ENCODE measurements at places on chromosomes 2 and 18.

GRCh38 chr2:138985881-138986280, 205.7 kb upstream of the NXPH2 start:
- DNase-seq = no peak

DNA sequence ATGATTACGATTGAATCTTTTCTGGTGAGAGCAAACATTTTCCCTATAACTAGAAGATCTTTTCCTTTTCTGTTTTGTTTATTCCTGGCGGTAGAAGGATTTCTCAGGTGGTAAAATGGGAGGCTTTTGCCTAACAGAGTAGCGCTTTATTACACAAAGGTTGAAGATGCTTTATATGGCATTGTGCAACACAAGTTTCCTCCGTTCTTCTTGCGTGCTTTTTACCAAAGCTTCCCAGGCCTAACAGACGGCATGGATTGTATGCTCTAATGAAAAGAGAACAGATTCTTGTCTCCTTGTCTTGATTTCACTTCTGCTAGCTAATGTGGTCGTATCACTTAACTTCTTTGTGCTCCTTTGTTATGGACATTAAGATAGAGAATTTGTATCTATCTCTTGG, 43.8 kb downstream of the MYO1B start:
- DNase-seq = no peak

DNA sequence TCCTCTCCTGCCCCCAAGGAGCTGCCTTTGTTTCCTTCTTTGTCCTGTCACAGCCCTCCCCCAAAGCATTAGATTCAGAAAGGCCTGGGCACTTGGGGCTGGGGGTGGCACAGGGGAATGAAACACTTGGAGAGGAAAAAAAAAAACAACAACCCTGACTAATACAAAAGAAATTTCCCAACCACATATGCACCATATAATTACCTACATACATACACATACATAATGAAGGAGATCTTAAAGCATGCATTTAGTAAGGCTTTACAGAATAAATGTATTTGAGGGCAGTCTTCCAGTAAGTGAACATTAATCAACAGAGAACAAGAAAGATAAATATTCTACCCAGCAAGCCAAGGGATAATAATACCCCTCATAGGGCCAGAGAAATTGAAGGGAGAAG, 70.0 kb upstream of the PPP1CB start:
- DNase-seq = no peak

GRCh38 chr2:205628422-205628821, 53.9 kb upstream of the NRP2 start:
- DNase-seq = no peak

DNA sequence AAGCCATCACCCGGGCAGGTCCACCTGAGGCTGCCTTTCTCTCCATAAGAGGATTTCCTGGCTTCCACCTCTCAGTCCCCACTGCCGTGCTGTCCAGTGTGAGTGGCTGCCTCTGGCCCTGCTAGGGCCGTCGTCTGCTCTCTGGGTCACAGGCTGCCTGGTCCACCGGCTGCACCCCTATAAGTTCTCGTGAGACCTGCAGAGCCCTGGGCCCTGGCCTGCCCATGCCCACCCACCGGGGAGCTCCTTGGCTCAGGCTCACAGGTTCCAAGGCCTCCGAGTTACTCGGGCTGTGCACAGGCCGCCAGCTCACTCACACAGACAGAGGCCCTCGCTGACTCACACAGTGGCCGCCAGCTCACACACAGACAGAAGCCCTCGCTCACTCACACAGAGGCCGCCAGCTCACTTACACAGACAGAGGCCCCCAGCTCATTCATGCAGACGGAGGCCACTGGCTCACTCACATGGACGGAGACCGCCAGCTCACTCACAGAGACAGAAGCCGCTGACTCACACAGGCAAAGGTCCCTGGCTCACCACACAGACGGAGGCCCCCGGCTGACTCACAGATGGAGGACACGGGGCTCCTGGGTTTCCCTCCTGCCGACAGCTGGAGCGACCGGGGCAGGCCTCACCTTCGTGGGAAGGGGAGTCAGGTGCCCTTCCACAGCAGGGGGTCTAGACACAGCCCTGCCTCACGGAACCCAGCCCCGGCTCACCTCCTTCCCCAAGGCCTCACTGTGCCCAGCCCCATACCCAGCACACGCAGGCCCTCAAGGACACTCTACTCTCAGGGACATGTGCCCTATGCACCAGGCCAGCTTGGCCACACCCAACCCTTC, 334.1 kb upstream of the MYT1L start:
- no peak for DNase-seq

DNA sequence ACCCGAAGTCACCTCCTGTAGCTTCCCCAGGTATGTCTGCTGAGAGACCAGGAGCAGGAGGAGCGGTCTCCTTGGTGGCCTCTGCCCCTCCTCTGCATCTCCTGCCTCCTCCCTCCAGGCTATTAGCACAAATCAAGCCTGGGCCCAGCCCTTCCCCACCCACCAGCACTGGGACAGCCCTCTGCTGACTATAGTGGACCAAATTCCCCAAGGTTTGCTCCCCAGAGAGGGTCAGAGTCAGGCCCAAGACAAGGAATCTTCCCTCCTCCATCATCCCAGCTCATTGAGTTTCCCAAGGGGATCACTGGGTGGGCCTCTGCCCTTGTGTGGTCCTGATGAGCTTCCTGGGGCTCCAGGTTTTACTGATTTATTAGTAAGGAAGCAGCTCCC, 62.1 kb downstream of the EMILIN2 start:
- DNase-seq = no peak

- peak; percentile 73 for DNase-seq
Observed at GRCh38 chr2:176128172-176128981, 1.1 kb upstream of the HOXD8 start.

DNA sequence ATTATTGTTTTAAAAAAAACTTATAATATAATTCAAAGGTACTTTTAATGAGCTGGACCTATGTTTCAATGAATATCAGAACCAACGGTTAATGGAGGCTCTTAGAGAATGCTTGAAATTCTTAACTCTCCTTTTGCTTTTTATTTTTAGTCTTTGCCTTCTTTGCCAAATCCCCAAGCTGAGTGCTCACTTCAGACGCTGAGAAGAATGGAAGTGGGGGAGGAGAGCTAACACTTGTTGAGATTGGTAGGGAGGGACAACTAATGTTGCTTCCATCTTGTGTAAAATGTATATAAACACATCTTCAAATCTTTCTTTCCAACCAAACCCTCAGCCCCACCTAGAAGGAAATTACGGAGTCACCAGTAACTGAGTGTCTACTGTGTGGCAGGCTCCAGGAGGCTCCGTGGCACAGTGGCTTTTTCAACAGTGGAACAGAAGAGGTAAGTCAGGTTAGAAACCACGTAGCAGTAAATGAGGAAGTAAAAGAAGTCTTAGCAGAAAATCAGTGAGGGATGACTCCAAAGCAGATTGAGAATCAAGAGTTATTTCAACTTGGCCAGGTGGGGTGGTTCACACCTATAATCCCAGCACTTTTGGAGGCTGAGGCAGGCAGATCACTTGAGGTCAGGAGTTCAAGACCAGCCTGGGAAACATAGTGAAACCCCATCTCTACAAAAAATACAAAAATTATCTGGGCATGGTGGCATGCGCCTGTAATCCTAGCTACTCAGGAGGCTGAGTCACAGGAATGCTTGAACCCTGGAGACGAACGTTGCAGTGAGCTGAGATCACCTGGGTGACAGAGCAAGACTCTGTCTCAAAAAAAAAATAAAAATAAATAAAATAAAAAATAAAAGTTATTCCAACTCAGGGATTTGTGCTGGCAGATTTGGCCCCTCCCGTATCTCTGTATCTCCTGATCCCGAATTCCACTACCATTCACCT, 45.0 kb upstream of the CREB1 start:
- DNase-seq = no peak

GRCh38 chr18:34458410-34458977, 233.8 kb upstream of the NOL4 start:
- no peak for DNase-seq

GRCh38 chr18:13184396-13184795, 34.2 kb upstream of the LDLRAD4 start:
- no peak for DNase-seq

- DNase-seq = no peak
Observed at GRCh38 chr2:151965884-151966283, 133.0 kb downstream of the CACNB4 start.

GRCh38 chr18:41660654-41661053, 294.4 kb upstream of the PIK3C3 start:
- no peak for DNase-seq

DNA sequence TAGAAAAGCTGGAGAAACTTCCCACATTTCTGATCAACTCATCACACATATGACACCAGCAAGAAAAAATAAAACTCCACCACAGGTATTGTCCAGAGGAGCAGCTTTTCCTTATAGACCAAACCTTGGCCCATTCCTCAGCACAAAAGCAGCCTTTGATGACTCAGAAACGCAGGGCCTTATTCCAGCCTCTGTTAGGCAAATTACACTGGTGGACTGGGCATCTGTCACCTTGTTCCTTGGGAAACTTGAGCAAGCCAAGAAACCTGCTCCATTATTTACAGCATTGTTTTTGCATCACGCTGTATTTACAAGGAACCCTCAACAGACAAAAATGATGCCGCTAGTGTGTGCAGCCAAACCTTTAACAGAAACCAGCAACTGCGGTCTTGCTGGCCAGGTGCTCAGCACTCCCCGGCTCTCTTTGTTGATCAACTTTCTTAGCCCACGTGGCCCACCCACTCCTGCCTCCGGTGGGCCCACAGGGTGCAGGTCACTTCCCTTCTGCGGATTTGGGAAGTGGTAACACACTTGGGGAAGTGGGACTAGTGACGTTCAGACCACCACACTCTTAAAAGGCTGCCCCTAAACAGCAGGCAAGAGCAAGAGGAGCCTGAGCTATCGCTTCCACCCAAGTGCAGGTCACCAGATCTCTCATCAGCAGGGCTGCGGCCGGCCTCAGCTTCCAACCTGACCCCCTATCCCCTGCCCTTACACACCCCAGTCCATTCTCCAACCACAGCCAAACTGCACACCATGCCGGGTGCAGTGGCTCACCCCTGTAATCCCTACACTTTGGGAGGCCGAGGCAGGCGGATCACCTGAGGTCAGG, 1.5 kb downstream of the AP1S3 start:
- DNase-seq = no peak

- no peak for DNase-seq
Observed at GRCh38 chr2:158321264-158321663, 135.3 kb downstream of the CCDC148 start.

- DNase-seq = no peak
Observed at GRCh38 chr2:159185401-159186130, 100.9 kb downstream of the WDSUB1 start.

- no peak for DNase-seq
Observed at GRCh38 chr2:237242091-237242536, 156.4 kb downstream of the COPS8 start.

GRCh38 chr2:50438259-50438658, 593.7 kb downstream of the NRXN1 start:
- DNase-seq = no peak

GRCh38 chr2:529424-529823, 147.8 kb downstream of the TMEM18 start:
- DNase-seq = peak; percentile 51

DNA sequence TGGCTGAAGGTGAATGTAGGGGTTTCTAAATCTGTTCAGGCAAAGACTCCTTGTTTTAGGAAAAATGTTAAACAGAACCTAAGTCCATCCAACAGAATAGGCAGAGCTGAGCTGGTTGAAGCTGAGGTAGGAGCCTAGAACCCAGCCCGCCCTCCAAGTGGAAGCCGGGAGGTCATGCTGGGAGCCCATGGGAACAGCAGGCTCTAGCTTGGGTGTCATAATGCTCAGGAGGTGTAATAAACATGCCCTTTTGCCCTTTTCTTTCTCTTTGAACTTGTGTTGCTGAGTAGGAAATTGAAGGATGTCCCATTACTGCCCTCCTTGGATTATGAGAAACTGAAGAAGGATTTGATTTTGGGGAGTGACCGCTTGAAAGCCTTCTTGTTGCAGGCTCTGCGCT, 60.3 kb downstream of the ARMC9 start:
- DNase-seq = no peak

DNA sequence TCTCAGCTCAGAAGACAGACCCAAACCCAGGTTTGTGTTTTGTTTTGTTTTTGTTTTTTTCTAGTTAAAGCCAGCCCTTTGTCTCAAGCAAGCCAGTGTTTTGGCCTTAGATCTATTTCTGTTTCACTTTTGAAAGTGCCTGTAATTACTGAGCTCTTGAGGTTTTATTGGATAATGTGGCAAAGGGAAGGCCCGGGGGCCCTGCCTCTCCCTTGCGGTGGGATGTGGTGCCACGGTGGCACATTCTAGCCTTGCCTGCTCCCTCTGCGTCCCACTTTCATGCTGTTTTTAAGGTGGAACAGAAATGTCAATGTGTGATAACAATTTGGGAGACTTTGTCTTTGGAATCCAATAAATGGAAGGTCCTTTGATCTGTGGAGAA, 2.5 kb downstream of the HPCAL1 start:
- no peak for DNase-seq

DNA sequence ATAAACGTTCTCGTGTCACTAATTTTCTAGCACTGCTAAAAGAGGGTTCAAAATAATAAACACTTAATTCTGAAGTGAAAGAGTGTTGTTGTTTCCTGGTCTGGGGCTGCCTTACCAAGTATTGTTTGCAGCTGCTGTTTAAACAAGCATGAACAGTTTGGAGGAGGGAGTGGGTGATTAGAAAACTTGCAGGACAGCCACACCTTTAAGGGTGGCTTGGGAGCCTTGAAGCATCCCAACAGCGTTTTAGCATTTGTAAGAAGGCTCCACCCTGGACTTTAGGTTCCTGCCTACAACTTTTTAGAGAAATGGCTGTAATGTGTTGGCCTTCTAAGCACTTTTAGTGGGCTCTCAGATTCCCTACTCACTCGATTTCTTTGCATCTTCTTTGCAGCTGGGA, 371.6 kb downstream of the TGIF1 start:
- peak; percentile 26 for DNase-seq

DNA sequence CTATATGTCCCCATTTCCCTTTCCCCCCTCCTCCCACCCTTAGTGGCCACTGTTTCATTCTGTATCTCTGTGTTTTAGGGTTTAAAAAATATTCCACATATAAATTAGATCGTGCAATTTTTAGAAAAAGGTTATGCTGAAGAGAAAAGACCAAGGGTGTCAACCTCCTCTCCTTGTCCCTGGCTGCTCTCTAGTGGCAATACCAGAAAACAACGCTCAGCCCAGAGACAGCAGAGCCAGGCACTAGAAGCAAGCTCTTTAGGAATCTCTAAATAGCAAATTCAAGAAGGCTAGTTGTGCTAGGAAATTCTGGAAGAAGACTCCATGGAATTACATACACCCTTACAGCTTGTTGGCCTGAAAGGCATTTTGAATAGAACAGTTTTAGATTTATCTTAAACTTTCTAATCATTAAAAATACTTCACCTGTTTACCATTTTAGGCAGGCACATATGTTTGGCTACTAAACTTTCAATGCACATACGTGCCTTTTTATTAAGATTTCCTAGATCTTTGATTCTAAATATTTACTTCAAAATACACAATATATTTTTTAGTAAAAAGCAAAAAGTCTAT, 35.1 kb upstream of the RASGRP3 start:
- no peak for DNase-seq

- no peak for DNase-seq
Observed at GRCh38 chr2:220513573-220514288, 886.3 kb downstream of the SLC4A3 start.

- no peak for DNase-seq
Observed at GRCh38 chr18:43876286-43876685, 599.0 kb upstream of the SYT4 start.

Data from NCI-H748 treated with DMSO at 0.1 percent for 48 hours (cell line).